Right hindlimb (tissue), 1 donor: ENCODE measurements at places on chromosomes 3 and 15.

- DNase-seq = no peak
Measured at GRCh38 chr3:42488687-42489086, 13.8 kb upstream of the VIPR1 start.

DNA sequence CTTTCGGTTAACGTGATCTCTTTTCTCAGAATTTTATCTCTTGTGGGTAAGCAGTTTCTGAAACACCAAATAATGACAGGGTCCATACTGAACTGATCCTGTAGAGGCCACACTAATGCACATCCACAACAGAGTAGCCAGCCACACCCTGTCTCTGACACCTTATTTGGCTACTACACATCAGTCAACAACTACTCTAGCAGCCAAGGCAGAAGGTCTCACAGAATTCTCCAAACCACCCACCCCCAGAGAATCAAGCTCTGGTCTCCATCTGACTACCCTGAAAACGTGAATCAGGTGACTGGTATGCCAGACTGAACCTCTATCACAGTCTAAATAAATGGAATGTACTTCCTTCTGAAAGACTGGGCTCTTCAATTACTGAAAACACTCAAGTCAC is 38.0 kb downstream of the EDC3 start:
- DNase-seq = no peak

GRCh38 chr3:152047465-152047864 is 174.0 kb downstream of the SUCNR1 start:
- no peak for DNase-seq

DNA sequence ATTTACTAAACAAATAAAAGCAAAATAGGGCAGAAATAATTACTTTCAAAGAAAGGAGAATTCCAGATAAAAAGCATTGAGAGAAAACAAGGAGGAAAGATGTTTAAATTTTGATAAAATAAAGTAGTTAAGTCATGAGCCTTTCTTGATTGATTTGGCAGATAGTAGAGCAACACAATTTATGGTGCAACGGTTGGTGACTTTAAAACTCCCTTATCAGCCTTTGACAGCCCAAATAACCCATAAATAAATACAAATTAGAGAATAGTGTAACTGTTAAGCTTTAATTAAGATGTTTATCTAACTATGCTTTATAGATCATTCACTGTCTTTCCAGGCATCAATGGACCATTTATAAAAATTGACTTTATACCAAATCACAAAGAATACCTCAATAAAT is 54.0 kb upstream of the EIF1B start:
- no peak for DNase-seq

GRCh38 chr3:127887321-127887720 is 27.7 kb upstream of the KBTBD12 start:
- no peak for DNase-seq

- no peak for DNase-seq
Measured at GRCh38 chr3:122067588-122068240, 12.6 kb downstream of the CD86 start.

DNA sequence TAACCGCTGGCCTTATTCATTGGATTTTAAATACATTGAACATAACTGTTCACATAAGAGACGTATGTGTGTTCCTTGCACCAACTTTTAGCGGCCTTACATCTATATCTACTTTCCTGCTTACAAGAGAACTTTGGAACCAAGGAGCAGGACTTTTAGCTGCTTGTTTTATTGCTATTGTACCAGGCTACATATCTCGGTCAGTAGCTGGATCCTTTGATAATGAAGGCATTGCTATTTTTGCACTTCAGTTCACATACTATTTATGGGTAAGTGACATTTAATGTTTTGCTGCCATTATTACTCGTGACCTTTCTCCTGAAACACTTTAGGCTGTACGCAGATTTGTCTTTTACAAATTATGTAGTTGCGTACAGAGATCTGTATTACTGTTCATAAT is 47.1 kb downstream of the STT3B start:
- DNase-seq = no peak

DNA sequence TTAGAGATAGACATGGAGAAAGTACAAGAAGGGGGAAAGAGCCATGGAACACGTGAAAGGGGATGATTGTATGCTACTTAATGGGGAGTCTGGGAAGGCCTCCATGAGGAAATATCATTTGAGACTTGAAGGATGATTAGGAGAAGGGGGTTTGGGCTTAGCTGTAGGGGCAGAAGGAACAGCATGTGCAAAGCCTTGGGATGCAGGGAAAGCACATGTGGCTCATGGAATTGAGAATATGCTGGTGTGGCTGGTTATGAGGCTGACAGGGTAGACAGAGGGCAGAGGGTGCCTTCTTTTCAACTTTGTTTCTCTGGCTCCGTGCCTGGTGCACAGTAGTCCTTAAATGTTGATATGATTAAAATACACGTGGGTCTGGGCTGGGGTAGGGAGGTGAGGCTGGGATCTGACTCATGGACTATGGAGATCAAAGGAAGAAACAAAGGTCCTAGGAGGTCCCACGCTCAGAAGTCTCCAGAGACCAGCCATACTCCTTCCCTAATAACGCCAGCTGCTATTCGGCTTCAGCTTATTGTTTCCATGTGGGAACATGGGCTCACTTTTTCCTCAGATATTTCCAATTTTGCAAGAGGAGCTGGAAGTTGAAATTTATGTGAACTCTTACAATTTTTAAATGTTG is 1.1 kb downstream of the GTF2E1 start:
- DNase-seq = peak; percentile 19

DNA sequence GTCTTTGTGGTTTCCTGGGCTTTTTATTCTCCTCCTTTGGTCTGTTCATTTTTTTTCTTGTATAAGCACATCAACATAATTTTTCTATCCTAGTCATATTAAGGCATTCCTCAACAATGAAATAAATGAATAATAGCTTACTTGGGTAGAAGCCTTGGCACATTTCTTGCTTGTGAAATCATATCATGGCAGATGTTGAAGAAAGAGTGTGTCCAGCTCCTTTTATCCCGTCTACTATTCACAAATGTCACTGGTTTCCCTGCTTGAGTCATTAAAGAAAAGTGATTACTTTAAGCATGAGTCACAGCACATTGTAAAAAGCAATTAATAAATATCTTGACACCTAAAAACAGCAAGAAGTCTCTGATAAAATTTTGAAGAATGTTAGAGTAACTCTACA is 42.1 kb downstream of the MINAR1 start:
- DNase-seq = no peak

DNA sequence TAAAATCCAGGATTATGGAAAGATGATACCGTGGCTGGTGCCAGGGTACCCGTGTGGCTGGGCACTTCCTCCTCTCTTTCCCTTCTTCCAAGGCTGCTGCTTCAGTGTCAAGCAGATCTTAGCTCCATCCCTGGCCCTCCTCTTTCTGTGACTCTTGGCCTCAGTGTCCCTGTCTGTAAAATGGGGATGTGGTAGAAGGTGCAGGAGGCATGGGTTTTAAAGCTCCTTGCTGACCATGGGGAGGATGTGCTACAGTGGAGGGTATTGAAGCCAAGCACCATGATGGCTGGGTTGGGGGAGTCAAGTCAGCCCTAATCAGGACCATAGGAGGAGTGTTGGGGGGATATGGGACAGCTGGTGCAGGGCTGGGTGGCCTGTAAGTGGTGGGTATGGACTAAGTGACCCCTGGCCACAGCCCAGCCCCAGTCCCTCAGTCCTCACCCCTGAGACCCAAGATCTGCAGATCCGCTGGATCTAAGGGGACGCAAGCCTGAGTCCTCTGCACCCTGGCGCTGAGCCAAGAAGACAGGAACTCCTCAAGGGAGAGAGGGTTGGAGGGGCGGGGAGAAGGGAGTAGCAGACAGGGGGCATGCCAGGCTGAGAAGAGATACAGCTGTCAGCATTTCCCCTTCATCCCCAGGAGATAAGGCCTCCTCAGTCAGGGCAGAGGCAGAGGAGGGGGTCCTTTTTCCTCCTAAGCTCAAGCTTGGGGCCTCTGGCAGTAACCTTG is 12.0 kb downstream of the PTH1R start:
- no peak for DNase-seq

GRCh38 chr3:101117980-101118379 is 124.8 kb upstream of the ABI3BP start:
- no peak for DNase-seq

- DNase-seq = no peak
Measured at GRCh38 chr15:72201391-72201921, 3.9 kb upstream of the GRAMD2A start.

- no peak for DNase-seq
Measured at GRCh38 chr3:46100812-46101211, 73.5 kb upstream of the XCR1 start.

DNA sequence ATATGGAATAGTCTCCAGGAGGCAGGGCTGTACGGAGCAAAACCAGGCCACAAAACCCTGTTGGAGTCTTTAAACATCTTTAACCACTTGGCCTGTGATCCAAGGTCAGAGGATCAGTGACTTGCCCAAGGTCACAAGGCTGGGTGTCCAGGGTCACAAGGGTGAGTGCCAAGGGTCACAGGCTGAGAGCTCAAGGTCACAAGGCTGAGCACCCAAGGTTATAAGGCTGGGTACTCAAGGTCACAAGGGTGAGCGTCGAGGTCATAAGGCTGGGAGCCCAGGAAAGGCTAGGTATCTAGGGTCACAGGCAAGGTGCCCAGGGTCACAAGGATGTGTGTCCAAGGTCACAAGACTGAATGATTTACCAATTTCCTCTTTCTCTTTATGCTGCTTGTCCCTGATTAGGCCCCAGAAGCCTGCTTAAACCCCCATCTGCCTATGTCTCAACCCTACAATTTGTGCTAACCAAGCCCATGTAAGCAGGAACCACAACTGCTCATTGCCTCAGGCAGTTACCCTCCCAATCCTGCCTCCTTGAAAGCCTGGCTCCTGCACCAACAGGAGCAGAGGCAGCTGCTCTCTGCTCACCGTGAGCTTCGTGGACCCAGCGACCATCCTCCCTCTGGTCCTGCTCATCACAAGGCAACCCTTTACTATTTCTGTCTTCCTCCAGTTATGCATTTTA is 51.5 kb downstream of the MGLL start:
- no peak for DNase-seq

DNA sequence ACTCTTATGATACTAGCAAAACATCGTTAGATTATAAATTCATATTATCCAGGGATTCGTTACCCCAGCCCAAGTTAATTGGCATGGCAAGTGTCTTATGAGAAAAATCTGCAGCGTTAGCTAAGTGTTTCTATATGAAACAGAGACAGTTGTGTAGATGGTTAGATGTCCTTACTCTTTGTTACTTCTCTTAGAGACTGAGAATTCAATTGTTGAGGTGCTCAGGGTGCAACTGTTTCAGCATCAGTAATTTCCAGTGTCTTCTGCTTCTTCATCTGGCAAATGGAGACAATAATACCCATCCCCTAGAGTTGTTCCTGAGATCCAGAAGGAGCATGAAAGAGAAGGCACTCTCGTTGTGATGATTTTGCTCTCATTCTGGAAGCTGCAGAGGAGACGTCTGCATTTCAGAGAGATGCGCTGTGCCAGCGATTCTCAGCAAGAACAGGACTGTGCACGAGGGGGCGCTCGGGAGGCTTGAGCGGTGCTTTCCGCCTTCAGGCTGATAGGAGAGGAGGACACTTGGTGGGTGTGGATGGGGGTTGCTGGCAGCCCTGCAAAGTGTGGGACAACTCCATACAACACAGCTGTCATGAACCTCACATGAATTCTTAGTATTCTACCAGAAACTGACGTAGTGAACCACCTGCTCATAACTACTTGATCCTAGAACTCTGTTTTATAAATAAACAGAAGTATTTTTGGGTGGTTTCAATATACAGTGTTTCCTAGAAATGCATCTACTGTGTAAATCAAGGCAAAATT is 39.7 kb upstream of the SPSB4 start:
- peak; percentile 91 for DNase-seq

GRCh38 chr15:58039079-58040035 is 26.2 kb downstream of the ALDH1A2 start:
- DNase-seq = no peak

DNA sequence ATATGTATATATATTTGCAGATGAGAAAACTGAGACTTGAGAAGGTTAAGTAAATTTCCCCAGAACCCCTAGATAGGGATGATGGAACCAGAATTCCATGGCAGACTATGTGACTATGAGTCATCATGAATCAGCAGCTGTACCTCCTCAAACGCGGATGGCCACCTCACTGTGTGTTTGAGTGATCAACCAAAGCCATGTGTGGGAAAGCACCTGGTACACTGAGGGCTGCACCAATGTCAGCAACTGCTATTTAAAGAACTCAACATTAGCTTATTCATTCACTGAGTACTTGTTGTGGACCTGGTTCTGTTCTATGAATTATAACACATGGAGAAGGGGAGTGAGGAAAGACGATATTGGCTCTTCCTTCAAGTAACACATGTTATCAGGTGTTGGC is 377.0 kb downstream of the GAP43 start:
- no peak for DNase-seq

DNA sequence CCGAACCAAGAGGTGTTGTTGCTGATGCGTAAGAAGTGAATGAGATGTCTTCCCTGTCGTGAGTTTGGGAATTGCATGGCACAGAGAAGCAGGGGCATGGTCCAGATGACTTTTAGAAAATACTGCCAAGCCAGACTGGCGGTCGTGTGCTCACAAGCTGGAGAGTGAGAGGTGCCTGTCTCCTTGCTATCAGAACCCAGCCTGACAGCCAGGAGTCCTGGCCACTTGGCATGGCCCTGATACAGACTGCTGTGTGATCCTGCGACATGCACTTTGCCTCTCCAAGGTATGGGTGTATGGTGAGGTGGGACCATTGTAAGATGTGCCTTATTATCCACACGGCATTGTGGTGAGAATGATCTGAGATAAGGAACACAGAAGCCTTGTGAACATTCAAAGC is 93.0 kb downstream of the SMAD3 start:
- no peak for DNase-seq

DNA sequence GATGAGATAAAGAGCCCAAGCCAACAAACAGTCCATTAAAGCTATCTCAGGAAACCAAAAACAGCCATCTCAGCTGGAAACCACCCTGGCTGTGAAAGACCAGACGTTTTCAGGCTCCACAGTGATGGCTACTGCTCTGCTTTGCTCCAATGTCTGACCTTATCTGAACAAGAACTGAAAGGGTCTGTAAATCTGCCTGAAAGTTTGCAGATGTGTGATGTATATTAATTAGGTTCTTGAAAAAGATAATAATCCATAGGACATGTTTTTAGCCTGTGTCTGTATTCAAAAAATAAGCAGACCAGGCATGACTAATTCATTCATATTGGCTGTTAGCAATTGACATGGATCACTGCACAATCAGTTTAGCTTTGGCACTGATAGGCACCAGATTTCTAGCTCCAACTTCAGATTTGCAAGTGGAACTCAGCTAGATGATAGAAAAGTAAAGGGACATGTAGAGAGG is 611.4 kb upstream of the NAALADL2 start:
- DNase-seq = no peak

DNA sequence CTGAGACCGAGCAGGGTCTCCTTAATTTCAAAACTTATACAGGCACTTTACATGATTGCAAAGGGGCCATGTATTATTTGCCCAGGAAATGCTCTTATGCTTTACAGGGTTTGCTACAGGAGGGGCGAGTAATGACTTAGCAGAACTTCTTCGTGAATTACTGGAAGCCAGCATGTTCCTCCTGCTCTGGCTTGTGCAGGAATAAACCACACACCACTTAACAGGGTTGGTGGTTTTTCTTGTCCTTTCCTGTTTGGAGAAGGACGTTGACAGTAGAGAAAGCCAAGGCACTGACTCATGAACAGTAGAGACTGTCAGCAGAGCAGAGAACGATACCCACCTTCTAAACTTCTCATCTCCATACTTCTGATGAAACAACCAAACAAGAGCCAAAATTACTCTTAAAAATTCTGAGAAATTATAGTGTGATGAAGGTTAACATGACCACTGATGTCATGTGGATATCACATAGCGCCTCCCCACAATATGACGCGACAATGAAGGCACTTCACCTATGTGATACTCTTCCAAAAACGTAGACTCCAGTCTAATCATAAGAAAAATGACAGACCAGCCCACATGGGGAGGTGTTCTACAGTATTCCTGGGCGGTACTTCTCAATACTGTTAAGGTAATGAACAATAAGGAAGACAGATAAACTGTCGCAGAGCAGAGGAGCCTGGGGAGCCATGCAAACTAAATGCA is 24.7 kb upstream of the MCTP2 start:
- DNase-seq = peak; percentile 36
